SJCRH30 (cell line): ENCODE measurements at places on chromosomes 7 and 10. TPM values are rescaled to one million over a fixed set of nuclear protein-coding genes. Genes with fewer than 3 reads are reported as not detected.

SAP25 gene
- 0.30 and 1.2 TPM in 2 replicates for total RNA-seq

SOSTDC1 gene
- total RNA-seq: 6.2 and 7.3 TPM in 2 replicates

DNA sequence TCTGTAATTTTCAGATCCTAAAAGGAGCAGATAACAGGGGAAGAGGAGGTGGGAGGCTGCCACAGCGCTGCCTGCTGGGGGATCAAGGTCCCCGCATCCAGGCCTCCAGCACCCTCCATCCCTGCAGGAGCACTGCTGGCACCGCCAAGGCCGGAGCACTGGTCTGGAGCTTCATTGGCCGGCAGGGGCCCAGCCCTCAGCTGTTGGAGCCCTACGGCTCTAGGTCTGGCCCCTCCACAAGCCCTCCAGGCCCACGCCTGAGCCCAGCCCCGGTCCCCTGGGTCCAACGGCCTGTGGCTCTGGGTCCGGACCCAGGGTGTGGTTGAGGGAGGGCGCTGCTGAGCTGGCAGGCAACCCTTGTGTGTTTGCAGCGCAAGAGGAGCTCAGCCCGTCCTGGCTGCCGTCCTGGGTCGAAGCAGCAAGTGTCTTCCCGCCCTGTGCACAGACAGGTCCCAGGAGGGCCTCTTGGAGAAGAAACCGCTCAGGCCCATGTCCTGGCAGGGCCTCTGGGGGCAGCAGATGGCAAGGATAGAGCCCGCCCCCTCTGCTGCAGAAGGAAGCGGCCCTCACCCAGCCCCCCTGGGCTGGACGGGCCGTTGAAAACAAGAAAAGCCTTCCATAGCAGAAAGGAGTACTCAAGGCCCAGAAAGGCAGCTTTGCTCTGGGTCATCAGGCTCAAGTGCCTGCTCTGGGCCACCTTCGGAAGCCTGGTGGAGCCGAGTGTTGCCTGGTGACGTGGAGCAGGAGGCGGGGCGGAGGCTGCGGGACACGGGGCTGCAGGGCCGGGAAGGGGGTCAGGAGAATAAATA, 54.3 kb upstream of the TNRC18 start:
- no peak for DNase-seq

GRCh38 chr10:6232225-6232807, 29.6 kb downstream of the PFKFB3 start:
- no peak for DNase-seq

GRCh38 chr7:31310321-31310935, 30.1 kb downstream of the NEUROD6 start:
- DNase-seq: no peak

- DNase-seq: peak; percentile 75
Measured at GRCh38 chr10:88038268-88038667, 174.8 kb downstream of the PTEN start.

- no peak for DNase-seq
Measured at GRCh38 chr7:36749282-36749960, 25.1 kb upstream of the AOAH start.

GRCh38 chr7:130990178-130990832, 256.3 kb upstream of the KLF14 start:
- DNase-seq: no peak

- no peak for DNase-seq
Measured at GRCh38 chr7:36790311-36790787, 66.1 kb upstream of the AOAH start.

GRCh38 chr7:1785839-1786238, 115.8 kb downstream of the ELFN1 start:
- DNase-seq: no peak

- DNase-seq: no peak
Measured at GRCh38 chr7:2808891-2809665, 35.0 kb downstream of the GNA12 start.

GRCh38 chr10:5116621-5117020, 22.4 kb downstream of the AKR1C3 start:
- no peak for DNase-seq

- DNase-seq: no peak
Measured at GRCh38 chr7:152872061-152872744, 112.7 kb downstream of the ACTR3B start.

DNA sequence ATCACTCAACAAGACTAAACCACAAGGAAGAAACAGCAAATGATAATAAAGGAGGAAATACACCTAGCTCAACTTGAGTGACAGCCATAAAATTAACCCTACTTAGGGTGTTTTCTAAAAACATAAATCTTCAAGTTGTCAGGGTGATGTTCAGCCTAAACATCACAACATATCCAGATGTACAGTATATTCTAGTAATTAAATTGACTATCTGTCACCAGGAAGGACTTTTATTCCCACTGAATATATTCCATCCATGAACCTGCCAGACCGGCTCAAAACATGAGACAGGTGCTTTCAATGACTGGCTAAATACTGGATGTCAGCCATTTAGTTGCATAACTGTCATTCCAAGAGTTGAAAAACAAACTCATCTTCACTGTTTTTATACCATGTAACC, 298.1 kb upstream of the NEBL start:
- no peak for DNase-seq
